Activated CD8-positive, alpha-beta memory T cell treated with anti-CD3 and anti-CD28 coated beads for 4 hours (primary cell): ENCODE measurements at places on chromosomes 11 and 22.

DNA sequence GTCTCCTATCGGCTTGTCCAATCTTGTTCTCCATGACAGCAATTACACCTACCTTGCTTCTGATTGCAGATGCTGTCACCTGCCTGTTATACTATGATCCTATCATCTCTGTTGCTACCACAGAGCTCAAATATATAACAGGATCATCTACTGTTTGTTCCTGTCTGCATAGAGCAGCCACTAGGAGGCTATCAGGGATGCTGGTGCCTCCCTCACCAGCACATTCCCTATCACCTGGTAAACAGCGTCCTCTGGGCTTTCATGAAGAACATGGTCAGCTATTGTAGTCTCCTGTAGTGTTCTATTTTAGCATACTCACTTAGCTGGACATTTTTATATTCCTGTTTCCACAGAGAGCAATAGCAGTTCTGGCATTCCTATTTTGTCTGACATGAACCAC lies 87.8 kb upstream of the FAT3 start:
- DNase-seq: no peak

- no peak for DNase-seq
These were observed 2.5 kb downstream of the IL17REL start for GRCh38 chr22:50009765-50010675.

DNA sequence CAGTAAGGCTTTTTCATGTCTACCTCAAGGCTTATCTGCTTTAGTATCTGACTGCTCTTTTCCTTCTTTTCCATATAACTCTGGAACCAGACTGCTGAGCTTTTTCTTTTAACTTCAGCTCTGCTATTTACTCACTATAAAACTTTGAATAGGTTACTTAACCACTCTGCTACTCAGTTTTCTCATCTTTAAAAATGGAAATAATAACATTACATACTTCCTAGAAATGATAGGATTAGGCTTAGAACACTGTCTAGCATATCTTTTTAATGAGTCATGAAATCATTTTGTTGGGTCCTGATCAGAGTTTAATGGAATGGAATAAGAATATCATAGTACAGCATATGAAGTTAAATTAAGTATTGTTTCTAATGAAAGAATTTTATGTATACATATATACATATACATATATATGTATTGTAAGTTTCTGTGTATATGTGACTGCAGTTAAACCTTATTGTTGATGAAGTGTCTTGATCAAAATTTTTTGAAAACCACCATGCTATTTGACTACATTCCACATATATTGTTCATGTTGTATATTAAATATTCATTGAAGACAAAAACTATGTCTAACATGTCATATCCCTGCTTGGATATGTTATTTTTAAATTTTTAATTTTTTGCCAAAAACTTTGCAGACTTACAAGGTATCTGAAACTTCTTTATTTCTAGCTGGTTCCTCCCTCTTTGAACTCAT lies 120.2 kb downstream of the METTL15 start:
- DNase-seq: no peak

- DNase-seq: no peak
These were observed 27.9 kb upstream of the SLC36A4 start for GRCh38 chr11:93225662-93226061.

- no peak for DNase-seq
These were observed 48.3 kb upstream of the PAK1 start for GRCh38 chr11:77522215-77522614.

DNA sequence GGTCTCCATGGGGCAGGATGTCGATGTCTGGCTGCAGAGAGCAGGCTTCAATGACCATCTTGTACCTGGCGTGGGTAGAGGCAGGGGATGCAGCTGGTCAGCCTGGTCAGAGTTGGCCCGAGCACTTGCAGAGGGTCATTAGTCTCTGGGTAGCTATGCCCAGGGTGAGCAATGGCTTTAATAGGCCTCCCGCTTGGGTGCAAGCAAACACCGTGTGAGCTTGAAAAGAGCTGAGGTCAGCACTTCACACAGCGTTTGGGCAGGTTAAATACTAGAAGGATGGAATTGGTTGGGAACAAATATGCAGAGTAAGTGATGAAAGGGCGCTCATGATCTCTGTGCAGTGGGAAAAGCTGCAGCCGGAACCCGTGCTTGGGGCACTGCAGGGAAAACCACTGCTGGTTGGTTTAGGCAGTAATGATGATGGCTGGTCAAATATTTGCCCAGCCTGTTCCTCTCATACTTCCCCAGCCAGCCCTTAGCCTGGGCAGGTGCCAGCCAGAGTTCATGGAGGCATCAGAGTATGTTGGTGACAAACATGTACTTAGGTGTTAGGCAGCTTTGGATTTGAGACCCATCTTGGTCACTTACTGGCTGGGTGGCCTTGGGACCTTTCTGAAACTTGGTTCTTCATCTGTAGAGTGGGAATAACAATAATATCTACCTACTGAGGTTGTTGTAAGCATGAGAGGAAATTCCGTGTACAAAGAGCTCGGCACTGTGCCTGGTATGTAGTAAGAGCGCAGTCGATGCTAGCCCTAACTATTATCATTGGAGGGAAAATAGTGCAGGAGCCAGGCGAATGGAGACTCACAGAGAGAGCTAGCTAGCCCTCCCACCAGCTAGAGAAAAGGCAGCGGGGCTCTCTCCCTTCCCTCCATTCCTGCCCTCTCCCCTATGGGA lies 25.2 kb upstream of the KCNJ11 start:
- DNase-seq: no peak
